ENCODE measurements at places on chromosomes 1 and 21. TPM values are rescaled to one million over a fixed set of nuclear protein-coding genes. Genes with fewer than 3 reads are reported as not detected.

PDC gene
- total RNA-seq: not detected

DNA sequence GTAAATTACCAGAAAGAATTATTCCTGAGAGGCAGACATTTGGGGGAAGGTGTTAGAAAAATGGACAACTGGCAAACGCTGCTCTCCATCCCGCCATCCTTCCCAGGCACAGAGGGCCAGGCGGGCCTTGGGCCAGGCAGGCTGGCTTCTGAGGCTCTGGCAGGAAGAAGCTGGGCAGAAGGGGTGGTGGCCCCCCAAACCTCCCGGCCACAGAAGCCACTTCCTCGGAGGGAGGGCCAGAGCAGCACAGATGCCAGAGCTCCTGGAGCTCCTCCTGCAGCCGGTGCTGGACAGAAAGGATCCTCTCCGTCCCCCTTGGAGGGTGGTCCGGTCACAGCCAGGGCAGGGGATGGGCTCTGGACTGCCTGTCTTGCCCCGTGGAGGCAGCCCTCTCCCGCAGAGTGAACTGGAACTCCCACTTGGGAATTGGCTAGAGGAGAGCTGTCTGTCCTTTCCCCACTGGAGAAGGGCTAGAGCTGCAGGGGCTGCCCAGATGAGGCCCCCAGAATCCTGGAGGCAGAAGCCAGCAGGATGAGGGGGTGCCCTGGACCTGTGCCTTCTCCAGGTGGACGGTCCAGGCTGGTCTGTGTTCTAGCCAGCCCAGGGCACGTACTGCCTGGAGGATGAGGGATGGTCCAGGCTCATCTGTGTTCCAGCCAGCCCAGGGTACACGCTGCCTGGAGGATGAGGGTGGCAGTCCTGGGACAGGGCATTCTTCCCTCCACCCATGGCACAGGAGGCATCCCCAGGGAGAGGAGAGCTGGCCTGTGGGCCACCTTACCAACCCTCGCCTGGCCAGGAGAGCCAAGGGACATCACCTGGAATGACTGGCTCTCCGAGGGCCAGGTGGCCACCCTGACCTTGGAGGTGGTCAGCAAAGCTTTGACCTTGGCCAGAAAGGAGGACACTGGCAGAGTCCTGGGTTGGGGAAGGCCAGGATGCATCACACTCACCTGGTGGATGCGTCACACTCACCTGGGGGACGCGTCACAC, 47.4 kb upstream of the ACTRT2 start:
- H3K36me3 ChIP-seq: no peaks in the 10 kb centered on the region
- DNase-seq: no peak
- H3K27me3 ChIP-seq: no peaks in the 10 kb centered on the region
- H3K4me1 ChIP-seq: no peaks in the 10 kb centered on the region
- H3K4me3 ChIP-seq: no peak overlapping the region

GRCh38 chr1:75531570-75531969, 79.3 kb downstream of the SLC44A5 start:
- H3K4me1 ChIP-seq: no peaks in the 10 kb centered on the region
- H3K4me3 ChIP-seq: no peak overlapping the region
- H3K27me3 ChIP-seq: no peaks in the 10 kb centered on the region
- no peak for DNase-seq

DNA sequence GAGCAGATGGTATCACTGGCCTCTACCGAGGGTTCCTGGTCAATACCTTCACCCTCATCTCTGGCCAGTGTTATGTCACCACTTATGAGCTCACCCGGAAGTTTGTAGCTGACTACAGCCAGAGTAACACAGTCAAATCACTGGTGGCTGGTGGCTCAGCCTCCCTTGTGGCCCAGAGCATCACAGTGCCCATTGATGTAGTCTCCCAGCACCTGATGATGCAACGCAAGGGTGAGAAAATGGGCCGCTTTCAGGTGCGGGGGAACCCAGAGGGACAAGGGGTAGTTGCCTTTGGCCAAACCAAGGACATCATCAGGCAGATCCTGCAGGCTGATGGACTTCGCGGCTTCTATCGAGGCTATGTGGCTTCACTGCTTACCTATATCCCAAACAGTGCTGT, 6.1 kb downstream of the SLC25A44 start:
- no peaks in the 10 kb centered on the region for H3K27me3 ChIP-seq
- peaks cover 3% of the 10 kb centered on the region for H3K36me3 ChIP-seq
- no peak overlapping the region for H3K4me3 ChIP-seq
- no peaks in the 10 kb centered on the region for H3K4me1 ChIP-seq
- no peak overlapping the region for H3K27ac ChIP-seq

- no peaks in the 10 kb centered on the region for H3K36me3 ChIP-seq
- DNase-seq: peak; percentile 95
- peak within 1 kb of the TSS; percentile 58 for H3K4me3 ChIP-seq
- no peaks in the 10 kb centered on the region for H3K27me3 ChIP-seq
- H3K27ac ChIP-seq: peak within 1 kb of the TSS; percentile 45
Measured at GRCh38 chr1:108559215-108560186, at the start of gene EEIG2. TSS of gene EEIG2 (plus strand) at chr1:108560100. CDS start at chr1:108560429, 329 bp downstream.
